ENCODE measurements at places on chromosomes 5 and 9. TPM values are rescaled to one million over a fixed set of nuclear protein-coding genes. Genes with fewer than 3 reads are reported as not detected.
A peak's percentile ranks its signal among the peaks of the same experiment; 100 is the strongest.

The NR5A1 gene
- total RNA-seq, result 0.37 TPM

GRCh38 chr9:10059044-10059443 lies 553.8 kb downstream of the PTPRD start:
- H3K4me3 ChIP-seq, result no peak overlapping the region
- H3K4me1 ChIP-seq, result no peaks in the 10 kb centered on the region
- no peak for DNase-seq
- no peaks in the 10 kb centered on the region for H3K27me3 ChIP-seq
- H3K36me3 ChIP-seq, result no peaks in the 10 kb centered on the region

- no peaks in the 10 kb centered on the region for H3K36me3 ChIP-seq
- no peaks in the 10 kb centered on the region for H3K27me3 ChIP-seq
- no peak overlapping the region for H3K4me3 ChIP-seq
Observed at GRCh38 chr9:136160381-136160841, 41.7 kb upstream of the TMEM250 start.

The EIF4EBP3 gene
- 10.1 TPM for total RNA-seq

DNA sequence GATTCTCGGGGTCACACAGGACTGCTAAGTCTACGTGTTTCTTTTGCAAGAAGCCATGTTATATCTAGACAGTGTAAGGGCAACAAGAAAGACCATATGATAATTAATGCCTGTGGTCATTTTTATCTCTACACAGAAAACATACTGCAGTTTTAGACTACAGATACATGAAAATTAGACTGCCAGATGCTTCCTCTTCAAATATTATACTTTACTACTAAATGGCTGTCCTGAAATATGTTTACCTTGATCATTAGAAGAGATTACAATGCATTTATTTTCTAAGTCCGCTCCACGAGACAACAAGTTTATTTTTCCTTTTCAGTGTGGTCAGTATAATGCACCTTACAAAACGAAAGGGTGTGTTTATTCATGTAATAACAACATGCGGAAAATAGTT lies 147.6 kb downstream of the KIAA0825 start:
- no peaks in the 10 kb centered on the region for H3K27me3 ChIP-seq
- no peak overlapping the region for H3K27ac ChIP-seq
- no peaks in the 10 kb centered on the region for H3K4me1 ChIP-seq
- no peaks in the 10 kb centered on the region for H3K36me3 ChIP-seq
- H3K4me3 ChIP-seq, result no peak overlapping the region

DNA sequence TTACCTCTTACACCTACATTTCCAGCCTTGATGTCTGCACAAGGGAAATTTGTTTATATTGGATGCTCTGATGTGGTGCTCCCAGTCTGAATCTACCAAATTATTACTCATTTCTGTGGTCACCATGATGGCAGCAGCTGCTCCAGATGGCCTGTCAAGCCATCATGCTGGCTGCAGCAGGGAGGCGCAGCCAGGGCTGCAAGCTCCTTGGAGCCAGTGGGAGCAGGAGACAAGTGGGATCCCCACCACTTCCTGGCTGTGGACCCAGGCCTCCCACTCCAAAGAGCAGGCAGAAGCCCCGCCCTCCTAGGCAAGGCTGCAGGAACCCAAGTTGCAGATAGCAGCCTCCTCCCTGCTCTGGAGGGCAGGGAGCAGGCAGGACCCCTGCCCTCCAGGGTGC lies 241.1 kb upstream of the ATP10B start:
- H3K4me1 ChIP-seq, result no peaks in the 10 kb centered on the region
- peak; percentile 29 for DNase-seq
- no peaks in the 10 kb centered on the region for H3K27me3 ChIP-seq
- no peaks in the 10 kb centered on the region for H3K36me3 ChIP-seq
- H3K4me3 ChIP-seq, result no peak overlapping the region
- no peak overlapping the region for H3K27ac ChIP-seq

DNA sequence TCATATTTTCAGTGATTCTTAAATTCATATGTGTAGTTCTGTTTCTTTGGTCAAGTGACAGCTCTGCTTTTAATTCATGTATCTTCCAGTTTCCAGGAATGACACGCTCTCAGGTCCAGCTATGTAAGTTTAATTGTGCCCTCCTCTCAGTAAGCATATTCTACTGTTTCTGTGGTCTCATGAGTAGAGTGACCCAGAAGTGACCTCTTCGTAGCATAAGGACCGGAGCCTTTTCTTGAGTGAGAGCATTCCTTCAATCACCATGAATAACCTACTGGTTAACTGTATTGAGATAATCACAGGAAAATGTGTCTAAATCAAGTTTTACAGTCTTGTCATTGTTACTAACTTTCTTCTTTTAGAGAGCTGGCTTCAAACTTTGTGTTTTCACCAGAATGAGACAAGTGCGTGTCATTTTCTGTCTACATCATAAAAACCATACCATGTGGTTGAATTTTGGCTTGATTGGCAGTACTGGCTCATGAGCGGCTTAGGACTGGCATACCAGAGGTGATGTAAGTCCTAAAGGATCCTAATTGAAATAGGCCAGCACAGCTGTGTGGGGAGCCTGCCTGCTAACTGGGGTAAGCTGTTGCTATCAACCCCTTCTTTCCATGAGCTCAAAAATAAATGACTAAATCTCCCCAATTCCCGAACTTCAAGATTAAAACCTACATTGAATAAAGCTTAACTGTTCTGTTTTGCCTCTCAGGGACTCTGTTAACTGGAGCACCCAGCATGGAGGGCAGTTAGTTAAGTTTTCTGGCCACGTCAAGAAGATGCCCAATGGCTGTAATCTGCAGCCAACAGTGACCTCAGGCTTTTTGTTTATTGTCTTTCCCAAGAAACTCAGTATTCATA lies 4.8 kb downstream of the ADAMTSL1 start:
- DNase-seq, result no peak
- H3K27ac ChIP-seq, result no peak overlapping the region
- H3K36me3 ChIP-seq, result no peaks in the 10 kb centered on the region
- H3K4me3 ChIP-seq, result no peak overlapping the region
- no peaks in the 10 kb centered on the region for H3K4me1 ChIP-seq

- H3K4me3 ChIP-seq, result no peak overlapping the region
- H3K27me3 ChIP-seq, result no peaks in the 10 kb centered on the region
- no peak overlapping the region for H3K27ac ChIP-seq
- no peaks in the 10 kb centered on the region for H3K36me3 ChIP-seq
- DNase-seq, result no peak
Observed at GRCh38 chr5:141822144-141822543, 56.1 kb downstream of the PCDH1 start.

The TUSC1 gene
- not detected for total RNA-seq
